Left colon (tissue), 2 donors: ENCODE measurements at places on chromosomes 16 and 17. TPM values are rescaled to one million over a fixed set of nuclear protein-coding genes. Genes with fewer than 3 reads are reported as not detected.

CDRT15L2 gene
- not detected for total RNA-seq

ZFP3 gene
- total RNA-seq: 8.0 TPM

GRAP gene
- 1.5 TPM for total RNA-seq

SLFN14 gene
- not detected for total RNA-seq

MMP25 gene
- total RNA-seq: 0.70 TPM

SEPTIN12 gene
- not detected for total RNA-seq

CD300LF gene
- 2.0 TPM for total RNA-seq

TBC1D3I gene
- total RNA-seq: 0.70 TPM

ASGR2 gene
- 0.25 TPM for total RNA-seq

ABCA10 gene
- 2.7 TPM for total RNA-seq
